Naive B cell (primary cell): ENCODE measurements at places on chromosomes 6 and 20. TPM values are rescaled to one million over a fixed set of nuclear protein-coding genes. Genes with fewer than 3 reads are reported as not detected.

ENPP4 gene
- polyA plus RNA-seq: 7.8 TPM

RAET1L gene
- polyA plus RNA-seq: not detected

DNA sequence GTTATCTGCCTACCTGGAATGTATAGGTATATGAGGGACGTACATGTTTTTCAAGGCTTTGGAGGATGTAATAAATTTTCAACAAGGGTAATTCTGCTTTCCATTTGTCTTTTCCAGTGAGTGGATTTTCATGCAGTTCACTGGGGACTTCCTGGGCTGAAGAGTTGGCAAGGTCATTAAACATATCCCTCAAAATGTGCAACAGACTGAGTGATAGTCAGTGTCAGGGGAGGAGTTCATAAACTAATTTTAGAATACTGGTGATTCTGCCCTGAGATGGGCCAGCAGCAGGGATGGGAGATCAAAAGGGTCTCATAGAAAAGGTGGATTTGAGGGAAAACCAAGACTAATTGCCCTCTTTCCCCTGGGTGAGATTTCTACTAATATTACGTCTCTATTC is 122.3 kb upstream of the CLDN20 start:
- H3K4me1 ChIP-seq: peaks cover 12% of the 10 kb centered on the region
- no peaks in the 10 kb centered on the region for H3K27me3 ChIP-seq
- no peaks in the 10 kb centered on the region for H3K36me3 ChIP-seq
- no peak for DNase-seq
- no peak overlapping the region for H3K4me3 ChIP-seq

- H3K36me3 ChIP-seq: no peaks in the 10 kb centered on the region
- H3K27ac ChIP-seq: no peak overlapping the region
- no peak overlapping the region for H3K4me3 ChIP-seq
- H3K27me3 ChIP-seq: no peaks in the 10 kb centered on the region
- DNase-seq: no peak
- H3K4me1 ChIP-seq: no peaks in the 10 kb centered on the region
These were observed 71.2 kb downstream of the CBLN4 start for GRCh38 chr20:55934146-55934545.

DNA sequence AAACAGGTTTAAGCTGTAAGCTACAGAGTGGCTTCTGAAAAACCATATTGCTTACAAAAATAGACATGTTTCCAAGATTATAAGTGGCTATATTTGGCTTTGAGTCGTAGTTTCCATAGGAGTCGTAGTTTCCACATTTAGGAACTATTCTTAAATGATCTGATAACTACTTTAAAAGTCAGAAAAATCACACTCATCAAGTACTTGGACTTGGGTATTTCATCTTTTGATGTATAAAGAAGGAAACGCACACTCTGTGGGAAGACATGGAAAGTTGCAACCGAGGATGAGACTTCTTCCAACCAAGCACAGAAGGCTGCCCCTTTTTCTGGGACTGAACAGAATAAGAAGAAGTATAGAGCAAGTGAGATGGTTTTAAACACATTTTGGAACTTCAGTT is 118.3 kb downstream of the KHDRBS2 start:
- no peak for DNase-seq
- peaks cover 42% of the 10 kb centered on the region for H3K36me3 ChIP-seq
- H3K27me3 ChIP-seq: no peaks in the 10 kb centered on the region
- peaks cover 31% of the 10 kb centered on the region for H3K4me1 ChIP-seq
- H3K27ac ChIP-seq: peak overlapping the region; percentile 63
- H3K4me3 ChIP-seq: no peak overlapping the region

GRCh38 chr6:93196406-93196970 is 222.9 kb downstream of the EPHA7 start:
- DNase-seq: no peak
- H3K4me1 ChIP-seq: no peaks in the 10 kb centered on the region
- peaks cover 6% of the 10 kb centered on the region for H3K27me3 ChIP-seq
- no peak overlapping the region for H3K27ac ChIP-seq
- no peak overlapping the region for H3K4me3 ChIP-seq

- H3K36me3 ChIP-seq: no peaks in the 10 kb centered on the region
- DNase-seq: no peak
- no peak overlapping the region for H3K4me3 ChIP-seq
- H3K27ac ChIP-seq: peak overlapping the region; percentile 41
- peaks cover 5% of the 10 kb centered on the region for H3K4me1 ChIP-seq
These were observed 110.1 kb upstream of the GPR6 start for GRCh38 chr6:109867970-109868358.

ADGRF4 gene
- polyA plus RNA-seq: not detected

DNA sequence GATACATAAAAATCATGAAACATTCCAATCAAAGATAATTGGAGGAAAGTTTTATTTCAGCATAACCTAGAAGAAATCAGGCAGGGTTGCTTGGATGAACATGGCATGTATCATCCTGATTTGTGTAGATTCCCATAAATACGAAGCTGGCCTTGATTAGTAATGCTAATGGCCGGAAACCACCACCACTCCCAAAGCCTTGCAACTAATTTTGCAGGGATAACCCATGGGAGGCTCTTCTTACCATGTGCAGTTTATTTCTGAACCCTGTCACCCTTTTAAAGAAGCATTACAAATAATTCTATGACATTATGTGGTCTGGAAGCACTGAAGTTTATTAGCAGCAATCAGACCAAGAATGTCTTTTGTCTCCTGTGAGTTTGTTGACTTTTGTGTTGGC is 80.8 kb downstream of the AIG1 start:
- no peaks in the 10 kb centered on the region for H3K4me1 ChIP-seq
- no peaks in the 10 kb centered on the region for H3K27me3 ChIP-seq
- H3K36me3 ChIP-seq: peaks cover 24% of the 10 kb centered on the region
- no peak overlapping the region for H3K27ac ChIP-seq
- no peak overlapping the region for H3K4me3 ChIP-seq
- no peak for DNase-seq

- H3K36me3 ChIP-seq: no peaks in the 10 kb centered on the region
- peaks cover 31% of the 10 kb centered on the region for H3K4me1 ChIP-seq
- H3K27ac ChIP-seq: peak overlapping the region; percentile 57
- no peaks in the 10 kb centered on the region for H3K27me3 ChIP-seq
- DNase-seq: peak; percentile 50
- H3K4me3 ChIP-seq: peak overlapping the region; percentile 52
These were observed 27.4 kb upstream of the MAPRE1 start for GRCh38 chr20:32792316-32792715.

DNA sequence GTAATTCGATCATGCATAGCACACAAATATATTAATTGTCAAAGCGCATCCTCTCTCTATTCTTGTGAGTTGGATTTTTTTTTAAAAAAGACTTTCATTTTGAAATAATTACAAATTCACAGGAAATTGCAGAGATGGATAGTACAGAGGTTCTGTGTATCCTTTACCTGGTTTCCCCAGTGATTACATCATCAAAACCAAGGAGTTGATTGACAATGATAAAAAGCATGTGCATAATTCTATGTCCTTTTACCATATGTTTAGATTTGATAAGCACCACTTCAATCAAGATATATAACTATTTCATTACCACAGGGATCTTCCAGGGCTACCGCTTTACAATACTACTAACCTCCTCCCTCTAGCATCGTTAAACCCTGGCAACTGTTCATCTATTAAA is 40.2 kb downstream of the CCN2 start:
- no peak overlapping the region for H3K4me3 ChIP-seq
- peaks cover 20% of the 10 kb centered on the region for H3K4me1 ChIP-seq
- H3K36me3 ChIP-seq: no peaks in the 10 kb centered on the region
- DNase-seq: no peak
- no peak overlapping the region for H3K27ac ChIP-seq

TP53INP2 gene
- 0.57 TPM for polyA plus RNA-seq

DNA sequence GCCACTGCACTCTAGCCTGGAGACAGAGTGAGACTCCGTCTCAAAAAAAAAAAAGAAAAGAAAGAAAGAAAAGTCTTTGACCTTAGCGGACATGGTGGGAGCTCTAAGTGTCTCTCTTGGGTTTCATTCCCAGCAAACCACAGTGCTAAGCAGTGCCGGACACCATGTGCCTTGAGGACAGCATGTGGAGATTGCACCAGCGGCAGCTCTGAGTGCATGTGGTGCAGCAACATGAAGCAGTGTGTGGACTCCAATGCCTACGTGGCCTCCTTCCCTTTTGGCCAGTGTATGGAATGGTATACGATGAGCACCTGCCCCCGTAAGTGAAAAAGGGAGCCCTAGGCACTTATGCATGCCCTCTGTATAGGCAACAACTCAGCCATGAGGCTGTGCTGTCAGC is 79.4 kb downstream of the GFRA4 start:
- H3K4me3 ChIP-seq: no peak overlapping the region
- H3K27me3 ChIP-seq: no peaks in the 10 kb centered on the region
- peaks cover 7% of the 10 kb centered on the region for H3K4me1 ChIP-seq
- no peak overlapping the region for H3K27ac ChIP-seq
- peaks cover 24% of the 10 kb centered on the region for H3K36me3 ChIP-seq
- no peak for DNase-seq

GRCh38 chr20:40970218-40970617 is 58.4 kb upstream of the TOP1 start:
- DNase-seq: no peak
- H3K27ac ChIP-seq: no peak overlapping the region
- H3K27me3 ChIP-seq: no peaks in the 10 kb centered on the region
- H3K4me3 ChIP-seq: peak overlapping the region; percentile 15
- H3K36me3 ChIP-seq: no peaks in the 10 kb centered on the region

HRH3 gene
- polyA plus RNA-seq: not detected

CNR1 gene
- 2.4 TPM for polyA plus RNA-seq

- no peaks in the 10 kb centered on the region for H3K4me1 ChIP-seq
- H3K27ac ChIP-seq: no peak overlapping the region
- H3K36me3 ChIP-seq: no peaks in the 10 kb centered on the region
- H3K27me3 ChIP-seq: peaks cover 3% of the 10 kb centered on the region
These were observed 11.3 kb downstream of the IL17F start for GRCh38 chr6:52233005-52233404.

GRCh38 chr6:135105710-135106109 is 51.1 kb upstream of the HBS1L start:
- no peak overlapping the region for H3K27ac ChIP-seq
- peaks cover 17% of the 10 kb centered on the region for H3K4me1 ChIP-seq
- H3K36me3 ChIP-seq: no peaks in the 10 kb centered on the region
- DNase-seq: no peak

DNA sequence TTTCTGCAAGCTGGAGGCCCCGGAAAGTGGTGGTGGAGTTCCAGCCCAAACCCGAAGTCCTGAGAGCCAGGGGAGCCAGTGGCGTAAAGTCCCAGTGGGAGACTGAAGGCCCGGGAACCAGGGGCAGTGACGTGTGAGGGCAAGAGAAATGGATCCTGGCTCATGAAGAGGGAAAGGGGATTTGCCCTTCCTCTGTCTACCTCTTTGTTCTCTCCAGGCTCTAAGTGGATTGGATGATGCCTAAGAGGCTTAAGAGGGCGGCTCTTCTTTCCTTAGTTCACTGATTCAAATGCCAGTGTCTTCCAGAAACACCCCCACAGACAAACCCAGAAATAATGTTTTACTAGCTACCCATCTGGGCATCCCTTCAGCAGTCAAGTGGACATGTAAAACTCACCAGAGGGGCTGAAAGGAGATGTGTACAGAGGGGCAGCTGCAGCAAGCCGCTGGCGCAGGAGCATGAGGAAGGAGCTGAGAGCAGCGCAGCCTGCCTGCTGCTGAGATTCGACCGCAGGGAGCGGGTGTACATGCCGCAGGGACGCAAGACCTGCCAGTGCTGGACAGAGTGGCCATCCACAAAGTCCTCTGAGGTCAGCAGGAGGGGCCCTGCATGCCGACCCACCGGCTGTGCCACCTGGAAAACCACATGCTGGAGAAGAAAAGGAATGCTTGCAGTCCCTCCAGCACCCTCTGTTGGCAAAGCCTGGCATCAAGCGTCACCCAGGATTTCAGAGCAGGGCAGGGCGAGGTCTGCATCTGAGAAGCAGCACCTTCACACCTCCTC is 29.5 kb downstream of the CDYL start:
- no peak overlapping the region for H3K4me3 ChIP-seq
- H3K27me3 ChIP-seq: no peaks in the 10 kb centered on the region
- peak overlapping the region; percentile 38 for H3K27ac ChIP-seq
- no peaks in the 10 kb centered on the region for H3K36me3 ChIP-seq
- no peak for DNase-seq
